ENCODE measurements at places on chromosomes 3 and 15.

DNA sequence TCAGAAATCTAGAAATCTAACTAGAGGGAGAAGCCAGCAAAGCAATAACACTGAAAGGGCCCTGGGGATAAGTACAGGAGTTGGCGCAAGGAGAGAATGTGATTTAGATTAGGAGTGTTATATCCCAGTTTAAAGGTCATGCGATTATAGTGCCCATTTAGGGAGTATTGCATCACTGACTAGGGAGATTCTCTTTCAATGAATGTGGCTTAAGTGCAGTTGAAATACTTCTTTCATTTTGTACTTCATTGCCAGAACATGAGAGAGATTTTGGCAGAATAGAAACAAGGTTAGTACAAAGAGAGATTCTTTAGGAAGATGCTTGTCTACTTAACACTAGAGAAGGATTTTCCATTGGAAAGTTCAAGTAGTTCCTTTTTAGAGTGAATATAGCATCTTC, 13.9 kb downstream of the ROBO2 start:
- no peak for DNase-seq

GRCh38 chr3:33360136-33360825, 79.9 kb downstream of the UBP1 start:
- DNase-seq = no peak

DNA sequence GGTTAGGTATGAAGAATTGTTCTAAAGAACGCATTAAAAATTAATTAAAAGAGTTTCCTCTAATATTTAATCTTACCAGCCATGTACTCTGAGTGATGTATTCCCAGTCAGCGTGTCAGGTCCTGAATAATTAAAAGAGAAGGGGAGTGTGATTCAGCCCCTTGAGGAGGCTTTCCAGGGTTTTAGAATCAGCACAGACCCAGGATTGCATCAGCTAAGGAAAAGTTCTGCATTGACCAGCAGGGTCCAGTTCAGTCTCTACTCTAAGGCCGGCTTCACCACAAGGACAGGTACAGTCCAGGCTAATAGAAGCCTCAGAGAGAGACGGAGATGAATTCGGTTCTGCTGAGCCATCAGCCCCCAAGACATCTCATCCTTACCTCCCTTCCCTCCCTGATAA, 499.5 kb upstream of the PROK2 start:
- no peak for DNase-seq

GRCh38 chr3:47430606-47431005, 45.1 kb downstream of the SCAP start:
- DNase-seq = no peak

- no peak for DNase-seq
These were observed 32.0 kb downstream of the SV2B start for GRCh38 chr15:91132079-91132478.

GRCh38 chr3:100702082-100702979, 7.0 kb upstream of the TFG start:
- no peak for DNase-seq

DNA sequence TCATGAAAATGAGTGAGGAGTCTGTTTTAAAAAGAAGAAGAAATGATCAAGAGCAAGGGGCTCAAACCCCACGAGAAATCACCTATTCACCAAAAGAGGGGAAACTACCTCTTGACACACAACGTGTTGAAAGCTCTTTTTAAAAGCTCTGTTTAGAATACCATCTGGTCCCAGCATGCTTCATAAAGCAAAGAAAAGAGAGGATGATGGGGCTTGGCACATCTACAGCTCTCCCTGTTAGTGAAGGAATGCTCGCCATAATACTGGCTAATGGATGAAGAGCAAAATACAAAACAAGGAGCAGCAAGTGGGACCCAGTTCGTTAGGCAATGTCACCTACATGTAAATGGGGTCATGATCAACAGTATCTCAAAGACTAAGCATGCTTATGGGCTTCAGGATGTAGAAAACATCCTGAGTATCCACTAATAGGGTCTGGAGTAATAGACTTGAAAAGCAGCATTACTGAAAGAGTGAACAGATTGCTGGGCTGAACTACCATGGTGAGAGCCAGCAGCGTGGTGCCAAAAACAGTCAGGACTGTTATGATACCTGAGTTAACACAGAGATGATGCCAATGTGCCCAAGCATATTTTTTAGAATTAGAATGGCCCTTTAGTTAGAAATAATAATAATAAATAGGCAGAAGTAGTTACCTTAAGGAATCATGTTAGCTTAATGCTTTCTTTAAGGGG, 159.7 kb upstream of the POU1F1 start:
- no peak for DNase-seq

DNA sequence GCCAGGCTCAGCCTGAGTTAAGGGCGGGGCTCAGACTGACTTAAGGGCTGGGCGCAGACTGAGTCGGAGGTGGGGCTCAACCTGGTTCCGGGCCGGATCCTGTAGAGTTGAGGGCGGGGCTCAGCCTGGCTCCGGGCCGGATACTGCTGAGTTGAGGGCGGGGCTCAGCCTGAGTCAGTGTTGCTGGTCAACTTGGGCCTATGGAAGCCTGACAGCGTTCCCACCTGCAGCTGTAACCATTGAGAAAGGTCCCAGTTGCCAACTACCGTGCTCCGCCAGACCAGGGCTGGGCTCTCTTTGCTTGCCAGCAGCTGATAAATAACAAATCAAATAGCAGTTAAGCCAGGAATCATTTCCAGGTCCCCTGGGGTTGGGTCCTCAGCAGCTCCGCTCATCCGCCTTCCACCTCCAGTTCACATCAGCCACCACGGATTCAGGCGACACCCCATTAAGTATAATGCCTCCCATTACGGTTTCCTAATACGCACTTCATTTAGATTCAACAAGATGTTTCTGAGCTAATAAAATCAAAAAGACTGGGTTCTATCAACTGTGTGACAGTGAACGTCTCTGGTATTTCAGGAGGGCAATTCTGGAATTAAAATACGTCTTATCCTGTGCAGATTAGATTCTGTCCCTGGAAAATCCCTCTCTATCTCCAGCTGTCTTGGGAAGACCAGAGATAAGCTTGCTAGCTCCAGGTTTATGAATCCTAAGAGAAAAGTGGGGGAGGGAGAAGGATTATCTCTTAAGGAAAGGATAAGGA, 7.3 kb downstream of the GRIP2 start:
- DNase-seq = no peak

GRCh38 chr3:116994351-116994879, 284.8 kb downstream of the TUSC7 start:
- no peak for DNase-seq

DNA sequence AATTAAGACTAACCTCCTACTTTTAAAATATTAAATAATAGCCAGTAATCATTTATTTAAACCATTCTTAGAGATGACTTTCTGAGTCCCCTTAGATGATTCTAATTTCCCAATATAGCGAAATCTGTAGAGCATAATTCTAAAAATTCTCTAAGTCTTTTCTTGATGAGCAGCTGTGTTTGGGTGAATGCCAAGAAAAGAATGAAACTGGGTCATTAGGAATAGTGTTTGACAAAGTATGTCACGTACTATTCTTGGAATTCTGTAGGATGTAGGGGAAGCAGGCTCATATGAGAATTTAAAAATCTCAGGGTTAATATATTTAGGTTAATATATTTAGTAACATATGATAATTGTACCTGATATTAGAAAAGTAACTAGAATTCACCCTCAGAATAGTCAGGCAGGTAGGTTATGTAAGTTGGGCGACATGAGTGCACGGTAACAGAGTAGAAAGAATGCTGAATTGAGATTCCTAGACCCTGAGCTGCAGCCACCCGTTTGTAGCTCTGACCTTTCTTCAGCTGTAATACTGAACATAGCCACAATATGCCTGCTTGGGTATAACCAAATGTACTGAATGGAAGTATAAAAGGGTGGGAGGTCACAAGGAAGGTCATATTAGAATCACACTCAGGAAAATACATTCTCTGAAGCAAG, 524.3 kb downstream of the UNC13C start:
- DNase-seq = no peak

DNA sequence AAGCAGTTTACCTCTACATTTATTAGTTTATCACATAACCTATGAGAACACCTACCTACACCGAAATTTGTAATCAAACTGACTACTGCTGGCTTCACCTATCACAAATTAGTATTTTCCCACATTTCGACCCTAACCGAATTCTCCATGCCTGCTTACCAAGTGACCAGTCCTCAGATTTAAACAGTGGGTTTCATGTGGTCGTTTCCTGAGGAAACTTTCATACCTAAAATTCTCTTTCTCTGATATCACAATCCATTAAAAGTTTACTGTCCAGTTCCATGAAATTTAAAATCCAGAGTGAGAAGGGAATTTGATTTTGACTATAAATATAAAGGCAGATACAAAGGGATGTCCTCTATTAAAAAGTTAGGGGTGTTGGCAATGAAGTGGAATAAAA, 1.9 kb downstream of the PLOD2 start:
- DNase-seq = no peak

GRCh38 chr3:129248286-129248979, 973 bp upstream of the COPG1 start:
- DNase-seq = no peak

- DNase-seq = no peak
These were observed 153.9 kb upstream of the NR2E3 start for GRCh38 chr15:71656425-71656824.

DNA sequence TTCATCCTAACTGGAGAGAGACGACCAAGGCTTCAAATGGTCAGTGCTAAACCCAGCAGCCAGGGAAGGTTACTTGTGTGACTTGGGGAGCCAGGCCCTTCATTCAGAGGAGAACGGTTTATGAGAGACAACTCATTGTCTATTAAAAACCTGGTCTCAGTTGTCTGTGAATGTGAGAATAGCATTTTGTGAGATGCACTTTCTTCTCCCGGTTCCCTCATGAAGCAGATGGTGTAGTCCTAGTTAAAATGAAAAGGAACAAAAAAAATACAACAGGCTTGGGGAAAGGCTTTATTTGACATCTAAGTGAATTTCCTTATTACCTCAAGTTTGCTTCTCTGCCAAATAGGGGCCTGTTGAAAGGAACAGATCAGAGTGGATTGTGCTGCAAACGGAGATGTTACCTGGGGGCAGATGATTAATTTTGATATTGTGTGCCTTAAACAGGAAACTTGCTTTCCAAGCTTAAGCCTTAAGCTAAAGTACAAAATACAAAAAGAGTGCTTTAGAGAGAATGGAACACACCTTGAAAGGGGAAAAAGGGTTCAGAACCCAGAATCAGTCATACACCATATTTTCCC, 202.7 kb upstream of the BHLHE40 start:
- no peak for DNase-seq

DNA sequence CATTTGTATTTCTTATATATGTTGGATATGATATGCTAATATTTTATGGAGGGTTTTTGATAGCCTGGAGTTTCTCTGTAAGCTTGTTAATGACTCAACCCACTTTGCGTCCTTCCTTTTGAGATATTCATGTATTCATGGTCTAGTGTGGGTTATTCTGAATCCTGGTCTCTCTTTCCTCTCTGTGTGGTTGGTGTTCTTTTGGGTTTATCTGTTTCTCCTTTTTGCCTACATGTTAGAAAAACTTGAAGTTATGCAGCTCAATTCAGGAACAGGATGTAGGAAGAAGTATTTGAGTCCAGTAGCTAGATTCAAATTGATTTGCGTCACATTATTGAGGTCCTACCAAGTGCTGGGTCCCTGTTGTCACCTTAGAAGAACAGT, 28.1 kb downstream of the CMTM7 start:
- no peak for DNase-seq

DNA sequence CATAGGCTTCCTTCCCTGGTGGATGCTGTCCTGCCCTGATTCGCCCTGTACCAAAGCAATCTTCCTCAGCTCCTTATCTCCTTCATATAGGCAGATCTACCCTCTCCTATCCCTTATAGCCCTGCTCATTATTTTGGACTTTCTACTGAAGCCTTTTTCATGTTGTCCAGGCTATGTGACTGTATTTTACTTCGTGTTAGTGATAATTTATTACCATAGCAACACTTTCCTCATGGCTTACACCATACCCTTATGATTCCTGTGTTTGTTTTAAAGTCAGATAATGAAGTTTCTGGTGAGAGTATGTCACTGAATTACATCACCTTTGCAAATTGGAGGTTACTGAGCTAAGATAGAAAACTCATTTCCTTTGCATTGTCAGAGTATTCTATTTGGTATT, 352.6 kb downstream of the NLGN1 start:
- no peak for DNase-seq

DNA sequence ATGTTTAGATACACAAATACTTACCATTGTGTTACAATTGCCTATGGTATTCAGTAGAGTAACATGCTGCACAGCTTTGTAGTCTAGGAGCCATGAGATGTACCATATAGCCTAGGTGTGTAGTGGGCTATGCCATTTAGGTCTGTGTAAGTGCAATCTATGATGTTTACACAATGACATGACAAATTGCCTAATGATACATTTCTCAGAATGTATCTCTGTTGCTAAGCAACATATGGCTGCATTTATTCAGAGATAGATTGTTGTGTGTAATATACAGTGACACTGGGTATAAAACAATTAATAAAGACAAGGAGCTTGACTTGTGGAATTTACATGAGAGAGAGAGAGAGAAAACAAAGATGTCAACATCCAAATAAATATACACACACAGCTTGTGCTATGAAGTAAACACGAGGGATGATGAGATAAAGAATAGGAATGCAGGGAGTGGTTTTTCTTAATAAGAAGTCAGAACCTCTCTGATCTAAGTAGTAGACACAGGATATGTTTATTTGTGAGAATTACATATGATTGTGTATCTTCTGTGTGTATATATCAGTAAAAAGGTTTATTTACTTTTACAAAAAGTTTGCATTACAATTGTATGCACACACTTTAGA, 110.0 kb downstream of the KCNAB1 start:
- DNase-seq = no peak

GRCh38 chr3:50675179-50676030, 678 bp downstream of the DOCK3 start:
- no peak for DNase-seq

DNA sequence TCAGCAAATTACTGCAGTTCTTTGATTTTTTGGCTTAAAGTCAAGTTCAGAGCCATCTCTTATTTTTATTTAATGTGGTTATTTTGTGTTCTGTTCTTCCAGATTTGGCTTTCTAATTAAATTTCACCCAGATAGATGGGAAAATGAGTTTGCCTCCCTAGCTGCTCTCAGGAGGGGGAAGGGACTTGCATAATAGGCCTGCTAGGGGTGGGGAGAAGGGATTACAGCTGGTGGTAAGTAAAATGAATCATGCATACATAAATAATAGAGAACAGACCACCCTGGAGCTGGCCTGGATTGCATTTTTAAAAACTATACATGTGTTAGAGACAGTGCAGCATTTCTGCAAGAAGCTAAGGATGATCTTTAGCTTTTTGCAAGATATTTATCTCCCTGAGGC, 3.9 kb upstream of the PXYLP1 start:
- no peak for DNase-seq

DNA sequence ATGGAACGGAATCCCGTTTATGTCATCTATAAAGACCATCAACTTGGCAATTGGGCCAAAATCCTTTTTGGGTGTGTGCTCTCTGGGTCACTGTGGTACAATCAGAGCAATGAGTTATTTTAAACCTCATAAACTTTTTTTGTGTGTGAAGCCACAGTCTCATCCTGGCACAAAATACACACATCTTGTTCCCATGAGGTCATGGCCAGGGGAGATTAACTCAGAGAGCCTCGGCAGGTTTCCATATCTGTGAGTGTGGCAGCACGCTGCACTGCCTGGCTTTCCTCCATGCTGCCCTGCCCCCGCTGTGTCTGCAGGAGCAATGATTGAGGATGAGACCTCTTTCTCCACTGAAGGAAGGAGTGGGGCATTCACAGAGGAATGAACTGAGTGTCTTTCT, 54.0 kb upstream of the DLG1 start:
- no peak for DNase-seq

All from cortex of kidney (tissue), 1 donor.